Cortex of kidney (tissue), 1 donor: ENCODE measurements at places on chromosomes 13 and 19.

GRCh38 chr13:108176685-108177274 lies 38.6 kb downstream of the LIG4 start:
- no peak for DNase-seq

- no peak for DNase-seq
These were observed 31.4 kb upstream of the MPHOSPH8 start for GRCh38 chr13:19601749-19602725.

DNA sequence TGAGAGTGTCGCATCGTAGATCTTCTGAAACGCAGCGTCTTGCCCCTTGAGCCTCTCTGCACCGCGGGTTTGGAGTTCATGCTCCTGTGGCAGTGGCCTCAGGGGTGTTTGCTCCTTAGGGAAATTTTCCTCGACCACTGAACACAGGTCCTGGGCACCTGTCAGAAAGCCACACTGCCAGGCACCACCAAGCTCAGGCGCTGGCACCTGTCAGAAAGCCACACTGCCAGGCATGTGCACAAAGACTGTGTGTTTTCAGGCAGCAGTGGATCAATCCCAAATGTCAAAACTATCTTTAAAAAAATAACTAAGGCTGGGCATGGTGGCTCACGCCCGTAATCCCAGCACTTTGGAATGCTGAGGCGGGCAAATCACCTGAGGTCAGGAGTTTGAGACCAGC lies 87.1 kb downstream of the ATP11A start:
- DNase-seq: no peak

DNA sequence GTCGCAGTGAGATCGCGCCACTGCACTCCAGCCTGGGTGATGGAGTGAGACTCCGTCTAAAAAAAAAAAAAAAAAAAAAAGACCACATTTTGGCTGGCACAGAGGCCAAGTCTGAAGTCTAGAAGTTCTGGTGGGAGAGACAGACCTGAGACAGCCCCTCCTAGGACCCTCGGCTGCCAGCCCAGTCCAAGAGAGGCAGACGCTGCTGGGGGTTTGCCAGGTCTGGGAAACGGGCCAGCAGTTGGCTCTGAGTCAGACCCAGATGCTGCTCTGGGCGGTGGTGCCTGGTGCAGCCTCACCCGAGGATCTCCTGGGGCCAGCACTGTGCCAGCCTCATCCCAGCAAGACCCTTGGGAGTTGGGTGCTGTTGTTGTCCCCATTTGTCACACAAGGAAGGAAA lies 5.8 kb downstream of the FCHO1 start:
- no peak for DNase-seq

DNA sequence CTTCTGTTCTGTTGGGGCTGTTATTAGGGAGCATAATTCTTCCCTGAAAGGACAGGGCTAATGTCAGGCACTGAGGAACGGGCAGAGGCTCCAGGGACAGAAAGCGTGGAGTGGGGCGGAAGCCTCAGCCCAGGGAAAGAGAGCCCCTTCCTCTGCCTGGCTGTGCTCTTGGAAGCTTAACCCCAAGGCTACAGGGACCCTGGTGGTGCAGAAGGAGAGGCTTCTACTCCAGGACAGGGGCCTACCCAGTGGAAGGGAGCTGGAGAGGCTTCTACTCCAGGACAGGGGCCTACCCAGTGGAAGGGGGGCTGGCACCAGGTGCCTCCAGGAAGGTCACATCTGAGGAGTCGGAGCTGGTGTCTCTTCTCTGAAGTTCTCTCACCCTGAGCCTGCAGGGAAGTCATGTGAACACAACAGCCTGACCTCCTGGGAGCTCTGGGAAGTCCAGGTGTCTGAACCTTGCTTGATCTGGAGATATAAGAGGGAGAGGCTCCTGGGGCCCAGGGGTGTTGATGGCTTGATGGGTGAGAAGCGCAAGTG lies 159.5 kb upstream of the SOX1 start:
- no peak for DNase-seq

- no peak for DNase-seq
These were observed 3.0 kb upstream of the CEACAM1 start for GRCh38 chr19:42531313-42531712.
